ENCODE measurements at places on chromosomes 7 and 10. TPM values are rescaled to one million over a fixed set of nuclear protein-coding genes. Genes with fewer than 3 reads are reported as not detected.

GRCh38 chr10:63843107-63843506 is 321.9 kb downstream of the REEP3 start:
- no peaks in the 10 kb centered on the region for H3K27me3 ChIP-seq
- no peaks in the 10 kb centered on the region for H3K4me1 ChIP-seq
- no peak overlapping the region for H3K27ac ChIP-seq
- no peak for DNase-seq
- H3K36me3 ChIP-seq: no peaks in the 10 kb centered on the region
- no peak overlapping the region for H3K4me3 ChIP-seq

Gene FAM221A
- polyA plus RNA-seq: 2.0 TPM

DNA sequence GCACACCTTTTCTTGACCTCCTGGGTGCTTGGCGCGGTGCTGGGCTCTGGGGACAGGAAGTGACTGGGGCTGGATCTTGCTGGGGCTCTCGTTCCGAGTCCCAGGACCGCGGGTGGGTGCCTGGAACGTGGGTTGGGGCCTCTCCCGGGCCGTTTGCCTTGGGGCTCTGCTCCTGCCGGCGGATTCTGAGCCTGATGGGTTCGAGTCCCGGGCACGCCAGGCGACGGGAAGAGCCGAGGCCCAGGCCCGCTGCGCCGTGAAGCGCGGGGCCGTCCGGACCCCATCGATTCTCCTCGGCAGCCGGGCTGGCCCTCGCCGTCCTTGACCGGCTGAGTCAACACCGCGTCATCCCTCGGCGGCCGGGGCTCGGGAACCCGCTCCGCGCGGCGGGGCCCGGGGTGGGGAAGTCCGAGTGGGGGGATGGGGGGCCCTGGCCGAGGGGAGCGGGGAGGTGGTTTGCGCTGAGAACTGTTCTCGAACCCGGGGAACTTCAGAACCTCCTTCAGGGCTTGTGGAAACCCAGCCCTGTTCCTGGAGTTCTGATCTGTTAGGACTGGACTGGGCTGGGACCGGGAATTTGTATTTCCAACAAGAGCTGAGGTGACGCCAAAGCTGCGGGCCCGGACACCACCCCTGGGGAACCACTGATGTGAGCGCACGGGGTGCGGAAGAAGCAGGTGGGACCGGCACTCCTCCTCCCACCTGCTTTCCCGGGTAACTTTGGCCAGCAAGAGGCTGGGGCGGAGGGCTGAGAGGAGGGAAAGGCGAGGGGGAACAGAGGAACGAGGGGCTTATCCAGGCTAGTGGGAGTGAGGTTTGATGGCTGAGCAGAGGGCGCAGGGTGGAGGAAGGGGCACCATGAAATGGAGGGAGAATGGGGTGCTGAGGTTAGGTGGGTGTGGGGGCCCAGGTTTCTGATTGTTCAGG is 6.2 kb downstream of the HHEX start:
- peak; percentile 70 for DNase-seq
- no peaks in the 10 kb centered on the region for H3K27me3 ChIP-seq
- peak overlapping the region; percentile 82 for H3K27ac ChIP-seq
- peaks cover 9% of the 10 kb centered on the region for H3K36me3 ChIP-seq

- H3K36me3 ChIP-seq: no peaks in the 10 kb centered on the region
- no peaks in the 10 kb centered on the region for H3K27me3 ChIP-seq
- DNase-seq: peak; percentile 86
Measured at GRCh38 chr10:33010132-33011037, 52.4 kb upstream of the ITGB1 start.

Data from IMR-90 (cell line).